ENCODE measurements at places on chromosomes 7 and 10. TPM values are rescaled to one million over a fixed set of nuclear protein-coding genes. Genes with fewer than 3 reads are reported as not detected.

- no peak overlapping the region for H3K27ac ChIP-seq
- no peak overlapping the region for H3K4me3 ChIP-seq
- H3K4me1 ChIP-seq, result no peaks in the 10 kb centered on the region
- no peaks in the 10 kb centered on the region for H3K36me3 ChIP-seq
- no peaks in the 10 kb centered on the region for H3K27me3 ChIP-seq
Observed at GRCh38 chr10:80100861-80101695, 22.6 kb downstream of the TMEM254 start.

DNA sequence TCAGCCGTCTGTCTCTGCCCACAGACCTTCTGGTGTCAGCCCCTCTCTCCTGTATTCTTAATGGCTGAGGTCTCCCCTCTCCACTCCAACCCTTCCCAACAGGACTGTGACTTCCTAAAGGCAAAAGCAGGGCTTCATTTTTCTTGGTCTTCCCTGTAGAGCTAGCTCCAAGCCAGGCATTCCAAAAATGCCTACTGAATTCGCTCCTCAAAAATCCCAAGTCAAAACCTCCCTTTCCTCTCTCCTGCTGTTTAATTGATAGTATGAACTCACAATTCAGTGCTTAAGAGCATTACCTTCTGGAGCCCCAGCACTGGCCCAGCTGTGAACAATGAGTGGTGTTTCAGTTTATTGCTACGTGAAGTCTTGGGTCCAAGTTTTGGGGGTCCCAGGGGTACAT lies 628.4 kb downstream of the PARD3 start:
- H3K36me3 ChIP-seq, result no peaks in the 10 kb centered on the region
- H3K27ac ChIP-seq, result no peak overlapping the region
- no peak overlapping the region for H3K4me3 ChIP-seq
- no peaks in the 10 kb centered on the region for H3K27me3 ChIP-seq
- no peaks in the 10 kb centered on the region for H3K4me1 ChIP-seq
- DNase-seq, result no peak

DNA sequence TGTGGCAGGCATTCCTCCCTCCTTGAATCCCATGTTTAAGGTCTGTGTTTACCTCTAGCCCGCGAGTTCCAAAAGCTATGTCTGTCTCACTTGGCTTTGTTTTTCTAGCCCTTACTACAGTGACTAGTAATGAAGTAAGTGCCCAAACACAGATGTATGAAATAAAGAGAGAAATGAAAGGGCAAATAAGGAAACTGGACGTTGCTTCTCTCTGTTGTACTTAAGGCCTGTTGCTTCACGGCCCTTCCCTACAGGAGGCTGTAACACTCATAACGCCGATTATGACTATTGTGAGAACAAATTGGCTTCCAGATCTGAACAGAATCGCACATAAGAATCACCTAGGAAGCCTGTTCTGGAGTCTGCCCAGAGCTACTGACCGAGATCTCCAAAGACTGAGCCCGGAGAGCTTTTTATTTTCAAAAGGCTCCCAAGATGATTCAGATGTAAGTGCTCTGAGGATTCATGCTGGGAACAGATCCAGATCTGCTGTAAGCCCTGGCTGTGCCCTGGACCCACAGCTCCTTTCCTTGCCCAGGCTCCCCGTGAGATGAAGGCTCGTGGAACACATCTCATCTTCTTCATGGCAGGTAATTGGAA lies 432.6 kb downstream of the SDK1 start:
- no peaks in the 10 kb centered on the region for H3K27me3 ChIP-seq
- H3K36me3 ChIP-seq, result no peaks in the 10 kb centered on the region
- DNase-seq, result no peak
- no peak overlapping the region for H3K27ac ChIP-seq
- H3K4me1 ChIP-seq, result no peaks in the 10 kb centered on the region
- no peak overlapping the region for H3K4me3 ChIP-seq

- H3K36me3 ChIP-seq, result no peaks in the 10 kb centered on the region
- no peak overlapping the region for H3K4me3 ChIP-seq
- peaks cover 6% of the 10 kb centered on the region for H3K4me1 ChIP-seq
- no peaks in the 10 kb centered on the region for H3K27me3 ChIP-seq
- peak; percentile 73 for DNase-seq
Observed at GRCh38 chr10:128859738-128860386, 607.2 kb upstream of the MGMT start.

The NEUROG3 gene
- polyA plus RNA-seq, result not detected

The SORBS1 gene
- 46.6 TPM for polyA plus RNA-seq

The CCL24 gene
- 1.1 TPM for polyA plus RNA-seq

All from testis (tissue), 5 donors.